ENCODE measurements at places on chromosomes 13 and 19.

DNA sequence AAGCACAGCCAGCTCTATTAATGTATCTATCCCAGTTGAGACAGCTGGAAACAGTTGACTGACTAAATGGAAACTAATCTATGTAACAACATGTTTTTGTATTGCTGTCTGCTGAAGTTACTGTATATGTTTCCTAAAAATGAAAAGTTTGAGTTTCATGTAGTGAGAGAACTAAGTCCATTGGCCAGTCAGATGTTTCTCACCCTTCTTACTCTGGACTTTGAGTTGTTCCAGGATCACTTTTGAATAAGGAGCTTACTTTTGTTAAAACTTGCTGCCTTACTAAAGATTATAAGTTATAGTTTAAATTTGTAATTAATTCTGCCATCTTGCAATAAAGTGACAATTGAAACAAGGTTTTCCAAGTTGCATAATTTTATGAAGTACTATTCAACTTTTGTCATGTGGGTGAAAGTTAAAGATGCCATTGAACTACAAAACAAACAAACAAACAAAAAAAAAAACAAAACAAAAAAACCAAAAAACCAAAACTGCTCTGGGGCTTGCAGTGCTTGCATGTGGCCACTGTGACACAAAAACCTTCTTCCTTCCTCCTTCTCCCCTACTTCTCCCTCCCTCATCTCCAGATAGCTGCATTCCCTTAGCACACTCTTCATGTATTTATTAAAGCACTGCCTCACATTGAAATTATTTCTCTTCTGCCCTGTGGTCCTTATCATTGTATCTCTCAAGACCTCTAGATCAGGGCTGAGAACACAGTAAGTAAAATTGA is 15.3 kb downstream of the WDFY2 start:
- no peak for DNase-seq

DNA sequence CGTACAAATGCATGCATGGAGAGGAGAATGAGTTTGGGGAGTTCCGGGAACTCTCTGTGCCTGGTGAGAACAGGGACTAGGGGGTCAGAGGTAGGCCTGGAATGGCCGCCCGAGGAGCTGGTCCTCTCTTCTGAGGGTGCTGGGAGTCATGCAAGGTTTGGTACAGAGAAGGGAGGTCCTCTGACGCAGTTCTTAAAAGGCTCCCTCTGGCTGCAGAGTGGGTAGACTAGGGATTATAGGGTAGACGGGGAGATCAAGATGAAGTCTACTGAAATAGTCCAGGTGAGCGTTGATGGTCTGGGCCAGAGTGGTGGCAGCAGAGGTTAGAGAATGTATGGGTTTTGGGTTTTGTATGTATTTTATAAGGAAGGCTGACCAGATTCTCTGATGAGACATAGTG is 796 bp downstream of the ZNF304 start:
- no peak for DNase-seq

DNA sequence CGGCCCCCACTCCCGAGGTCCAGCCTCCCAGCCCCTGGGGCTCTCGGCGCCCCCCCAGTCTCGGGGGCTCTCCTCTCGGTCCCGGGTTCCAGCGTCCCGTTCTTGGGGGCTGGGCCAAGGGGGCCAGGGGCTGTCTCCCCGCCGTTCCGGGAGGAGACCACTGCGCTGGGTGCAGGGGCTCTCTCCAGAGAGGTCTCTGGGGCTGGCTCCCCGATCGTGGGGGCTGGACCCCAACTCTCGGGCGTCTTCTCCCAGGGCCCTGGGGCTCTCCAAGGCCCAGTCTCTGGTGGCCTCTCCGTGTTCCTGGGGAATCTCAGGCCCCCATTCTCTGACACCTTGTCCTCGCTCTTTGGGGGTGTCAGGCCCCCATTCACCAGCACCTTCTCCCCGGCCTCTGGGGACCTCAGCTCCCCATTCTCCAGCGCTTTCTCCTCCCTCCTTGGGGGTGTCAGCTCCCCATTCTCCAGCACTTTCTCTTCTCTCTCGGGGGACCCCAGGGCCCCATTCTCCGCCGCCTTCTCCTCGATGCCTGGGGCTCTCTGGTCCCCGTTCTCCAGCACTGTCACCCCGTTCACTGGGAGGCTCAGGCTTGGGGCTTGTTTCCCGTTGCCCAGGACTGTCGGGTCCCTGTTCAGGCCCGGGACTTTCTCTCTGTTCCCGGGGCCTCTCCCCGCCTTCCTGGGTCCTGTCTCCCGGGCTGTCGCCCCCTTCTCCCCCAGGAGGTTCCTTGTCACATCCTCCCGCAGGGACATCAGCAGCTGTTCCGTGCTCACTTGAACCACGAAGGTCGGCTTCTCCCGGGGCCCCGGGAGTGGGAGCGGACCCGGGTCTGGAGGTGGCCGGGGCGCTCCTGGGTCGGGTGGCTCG is 13.7 kb downstream of the LMTK3 start:
- DNase-seq: no peak

GRCh38 chr19:51055866-51056265 is 9.0 kb downstream of the KLK13 start:
- DNase-seq: no peak

DNA sequence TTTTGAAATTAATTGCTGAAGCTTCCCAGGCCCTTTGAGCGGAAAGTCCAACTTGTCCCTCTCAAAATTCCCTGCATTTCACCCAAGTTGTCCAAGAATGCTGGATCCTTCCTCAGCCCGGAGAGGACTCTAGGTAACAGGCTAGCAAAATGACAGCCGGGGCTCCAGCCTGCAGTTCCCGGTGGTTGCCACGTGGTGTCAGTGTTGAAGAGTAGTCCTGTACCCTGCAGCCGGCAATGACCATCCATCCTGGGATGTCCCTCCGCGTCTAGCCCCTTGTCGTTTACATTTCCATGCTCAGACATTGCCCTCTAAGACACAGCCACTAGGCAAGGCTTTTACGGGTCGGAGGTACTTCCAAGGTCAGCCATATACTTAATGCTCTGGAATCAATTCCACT is 31.4 kb upstream of the MTIF3 start:
- peak; percentile 39 for DNase-seq

DNA sequence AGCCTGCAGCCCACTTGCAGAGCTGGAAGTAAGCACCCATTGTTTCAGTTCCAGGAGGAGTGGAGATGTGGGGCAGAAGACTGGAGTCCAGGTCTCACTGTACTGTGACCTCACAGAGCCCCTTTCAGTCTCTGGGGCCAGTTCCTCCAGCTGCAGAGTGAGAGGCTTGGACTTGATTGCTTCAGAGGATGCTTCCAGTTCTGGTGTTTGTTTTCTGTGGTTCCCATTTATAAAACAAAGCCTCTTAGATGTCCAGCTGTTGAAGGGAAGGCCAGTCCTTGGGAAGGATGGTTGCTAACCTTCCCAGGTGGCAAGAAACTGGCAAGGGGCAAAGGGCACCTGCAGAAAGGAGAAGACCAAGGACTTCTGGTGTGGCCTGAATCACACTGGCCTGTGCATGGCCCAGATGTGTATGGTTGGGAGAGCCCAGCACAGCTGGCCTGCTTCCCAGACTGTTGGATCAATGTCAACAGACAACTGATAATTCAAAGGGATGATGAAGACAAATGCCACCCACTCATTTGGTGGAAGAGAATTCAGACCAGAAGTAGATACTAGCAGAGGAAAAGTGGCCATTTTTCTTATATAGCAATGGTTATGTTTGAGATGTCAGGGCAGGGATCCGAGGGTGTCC is 218.5 kb downstream of the ZNF536 start:
- DNase-seq: no peak

- DNase-seq: no peak
Observed at GRCh38 chr13:99331881-99332293, 24.7 kb upstream of the GPR183 start.

DNA sequence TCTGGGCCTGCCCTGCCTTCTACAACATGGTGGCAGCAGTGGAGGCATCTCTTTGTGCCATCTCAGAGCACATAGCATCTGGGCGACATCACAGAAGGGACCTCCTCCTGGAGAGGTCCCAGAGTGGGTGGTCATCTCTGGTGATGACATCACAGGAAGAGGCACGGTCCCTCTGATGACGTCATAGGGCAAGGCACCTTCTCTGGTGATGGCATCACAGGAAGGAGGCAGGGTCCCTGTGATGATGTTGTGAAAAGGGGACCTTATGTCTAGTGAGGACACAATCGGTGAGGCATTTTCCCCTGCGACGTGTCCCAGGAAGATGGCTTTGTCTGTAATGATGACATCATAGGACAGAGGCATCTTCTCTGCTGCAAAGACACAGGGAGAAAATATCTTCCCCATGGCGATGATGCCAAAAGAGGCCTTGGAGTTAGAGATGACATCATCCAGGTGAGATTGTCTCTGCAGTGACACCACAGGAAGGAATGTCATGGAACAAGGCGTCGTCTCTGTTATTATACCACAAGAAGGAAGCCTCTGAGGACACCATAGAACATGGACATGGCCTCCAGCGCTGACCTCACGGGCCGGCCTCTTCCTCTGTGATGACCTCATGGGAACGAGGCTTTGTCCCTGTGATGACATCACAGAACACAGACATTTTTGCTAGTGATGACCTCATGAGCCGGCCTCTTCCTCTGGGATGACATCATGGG is 10.7 kb downstream of the SHISA7 start:
- no peak for DNase-seq

DNA sequence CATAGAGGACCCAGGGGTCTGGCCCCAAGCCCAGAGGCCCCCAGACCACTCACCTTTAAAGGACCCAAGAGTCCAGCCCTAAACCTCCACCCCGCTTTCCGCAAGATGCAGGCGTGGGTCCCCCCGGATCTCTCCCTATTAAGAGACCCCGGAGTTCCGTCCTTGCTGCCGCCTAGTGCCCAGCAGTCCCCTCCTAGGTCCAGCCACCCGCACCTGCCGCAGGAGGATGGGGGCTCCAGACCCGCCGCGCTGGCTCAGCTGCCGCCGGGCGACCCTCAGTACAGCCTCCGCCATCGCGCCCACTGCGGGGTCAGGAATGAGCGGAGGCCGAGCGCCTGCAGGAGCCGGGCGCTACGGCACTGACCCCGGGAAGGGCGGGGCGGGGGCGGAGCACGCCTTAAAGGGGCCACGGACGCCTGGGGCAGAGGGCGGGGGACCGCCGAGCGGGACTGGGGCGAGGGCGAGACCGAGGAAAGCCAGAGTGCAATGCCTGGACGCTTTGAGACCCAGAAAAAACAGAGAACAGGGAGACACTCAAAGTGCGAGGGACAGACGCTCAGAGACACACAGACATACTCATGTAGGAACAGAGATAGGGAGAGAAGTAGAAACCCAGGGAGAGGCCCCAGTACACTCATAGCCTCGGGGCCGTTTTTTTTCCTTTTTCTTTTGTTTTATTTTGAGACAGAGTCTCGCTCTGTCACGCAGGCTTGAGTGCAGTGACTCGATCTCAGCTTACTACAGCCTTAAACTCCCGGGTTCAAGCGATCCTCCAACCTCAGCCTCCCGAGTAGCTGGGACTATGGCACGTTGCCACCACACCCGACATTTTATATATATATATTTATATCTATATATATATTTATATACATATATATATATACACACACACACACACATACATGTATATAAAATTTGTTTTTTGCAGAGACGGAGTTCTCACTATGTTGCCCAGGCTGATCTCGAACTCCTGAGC is at the start of gene ETHE1:
ETHE1 (minus strand) TSS at position 318 of the 976 bp plus-strand sequence; CDS start at position 294, 24 bp downstream.
- peak; percentile 62 for DNase-seq

DNA sequence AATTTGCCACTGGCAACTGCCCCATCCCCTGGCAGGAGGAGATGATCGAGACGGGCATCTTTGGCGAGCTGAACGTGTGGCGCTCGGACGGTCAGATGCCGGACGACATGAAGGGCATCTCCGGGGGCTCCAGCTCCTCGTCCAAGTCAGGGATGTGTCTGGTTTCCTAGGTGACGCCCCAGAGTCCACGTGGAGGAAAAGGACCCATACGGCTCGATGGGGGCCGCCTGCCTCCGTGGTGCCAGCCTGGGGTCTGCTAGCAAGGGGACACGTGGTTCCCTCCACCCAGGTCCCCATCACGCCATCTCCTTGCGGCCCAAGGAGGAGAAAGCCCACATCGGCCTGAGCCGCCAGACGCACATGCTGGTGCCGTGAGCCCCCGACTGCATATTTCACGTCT is 23.8 kb upstream of the TMEM255B start:
- no peak for DNase-seq

DNA sequence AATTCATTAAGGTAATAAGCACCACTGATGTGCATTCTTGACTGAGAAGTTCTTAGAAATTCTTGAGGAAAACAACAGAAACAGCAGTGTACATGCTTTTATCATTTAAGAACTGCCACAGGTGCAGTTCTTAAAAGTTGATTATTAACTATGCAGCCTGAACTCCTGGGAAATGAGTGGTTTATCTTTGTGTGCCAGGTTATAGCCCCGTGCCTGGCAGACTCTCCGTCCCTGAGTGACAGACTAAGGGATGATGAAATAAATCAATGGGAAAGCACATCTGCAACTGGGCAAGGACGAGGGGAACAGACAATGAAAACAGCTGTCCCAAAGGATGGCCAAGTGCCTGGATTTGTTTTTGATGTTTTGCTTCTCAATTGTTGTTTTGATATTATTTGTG is 84.4 kb upstream of the SPATA13 start:
- peak; percentile 27 for DNase-seq

- DNase-seq: peak; percentile 86
Observed at GRCh38 chr19:11339254-11340098, at the start of gene RAB3D. Gene RAB3D, minus strand, starts transcription at chr19:11339657. Its CDS starts 2,258 bp downstream, at chr19:11337399.

GRCh38 chr19:1618157-1619093 is 13.2 kb upstream of the UQCR11 start:
- DNase-seq: peak; percentile 25

- peak; percentile 72 for DNase-seq
Observed at GRCh38 chr13:98576963-98577835, at the start of gene STK24. Gene STK24, minus strand, starts transcription at chr13:98577107. Its CDS starts 321 bp downstream, at chr13:98576786.

DNA sequence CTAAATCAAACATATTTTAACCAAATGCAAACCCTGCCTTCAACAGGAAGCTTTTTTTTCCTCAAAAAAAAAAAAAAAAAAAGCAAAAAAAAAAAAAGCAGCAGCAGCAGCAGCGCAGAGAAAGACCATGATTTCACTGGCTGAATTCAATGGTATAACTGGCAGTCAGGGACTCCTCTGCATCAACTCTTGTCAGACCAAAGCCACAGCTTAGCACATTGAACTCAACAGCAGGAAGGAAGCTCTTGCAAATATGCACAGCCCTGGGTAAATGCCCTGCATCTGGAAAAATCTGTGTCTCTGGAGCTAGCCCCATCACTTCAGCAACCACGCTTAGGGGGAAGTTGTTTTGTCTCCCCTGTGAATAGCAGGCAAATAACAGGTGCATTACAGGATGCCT is 17.6 kb upstream of the DHRS12 start:
- no peak for DNase-seq

DNA sequence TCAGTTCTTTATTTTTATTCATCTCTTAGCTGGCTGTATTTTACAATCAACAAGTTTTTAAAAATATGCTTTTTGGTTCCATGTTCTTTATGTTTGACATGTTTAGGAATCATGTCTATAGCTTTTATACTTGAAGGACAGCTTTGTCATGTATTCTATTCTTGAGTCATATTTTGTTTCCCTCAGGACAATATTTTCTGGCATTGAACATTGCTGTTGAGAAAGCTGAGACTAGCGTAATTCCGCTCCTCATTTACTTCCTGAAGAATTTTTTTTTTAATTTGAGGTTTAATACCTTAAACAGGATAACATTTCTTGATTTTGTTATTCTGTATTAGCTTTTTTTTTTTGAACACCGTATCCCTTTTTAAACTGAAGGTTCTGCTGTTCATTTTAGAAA is 53.2 kb downstream of the RB1 start:
- no peak for DNase-seq
